Subcutaneous preadipocyte (primary cell): ENCODE measurements at places on chromosomes 3 and 15. TPM values are rescaled to one million over a fixed set of nuclear protein-coding genes. Genes with fewer than 3 reads are reported as not detected.

Gene OXTR
- total RNA-seq, result 0.73 and 0.98 TPM in 2 replicates

Gene HDC
- total RNA-seq, result not detected in 2 replicates

Gene MEGF11
- not detected in 2 replicates for total RNA-seq

Gene RCCD1
- 13.6 and 16.6 TPM in 2 replicates for total RNA-seq

Gene FBLN2
- 43.0 and 119 TPM in 2 replicates for total RNA-seq

Gene CISH
- 0.78 and 1.1 TPM in 2 replicates for total RNA-seq

Gene SUSD5
- 1.1 and 2.9 TPM in 2 replicates for total RNA-seq

Gene MGLL
- total RNA-seq, result 33.1 and 61.0 TPM in 2 replicates

Gene SV2B
- not detected in 2 replicates for total RNA-seq

Gene BCHE
- total RNA-seq, result 1.1 and 4.1 TPM in 2 replicates

Gene CFAP44
- total RNA-seq, result 2.2 and 3.3 TPM in 2 replicates

Gene GOLGA6A
- total RNA-seq, result not detected in 2 replicates

Gene SUCNR1
- total RNA-seq, result not detected in 2 replicates

Gene GNAT1
- total RNA-seq, result not detected in 2 replicates

Gene OR4F6
- total RNA-seq, result not detected in 2 replicates

Gene CASR
- under 0.01 TPM in 1 of 2 replicates, not detected in the other for total RNA-seq

Gene GOLGA8Q
- 0.20 and 1.1 TPM in 2 replicates for total RNA-seq

Gene TRAIP
- total RNA-seq, result 4.8 and 6.5 TPM in 2 replicates

Gene CCR8
- not detected in 2 replicates for total RNA-seq

Gene IMPG2
- total RNA-seq, result under 0.01 and 0.20 TPM in 2 replicates

Gene SGO1
- 7.0 and 12.5 TPM in 2 replicates for total RNA-seq

Gene ZIC4
- 2.0 TPM in 1 of 2 replicates, not detected in the other for total RNA-seq

Gene TMCC1
- 13.6 and 14.1 TPM in 2 replicates for total RNA-seq

Gene OCA2
- total RNA-seq, result under 0.01 TPM in 1 of 2 replicates, not detected in the other

Gene NTRK3
- total RNA-seq, result not detected in 2 replicates

Gene CNTN3
- total RNA-seq, result 0.78 and 2.2 TPM in 2 replicates

Gene FBXL22
- total RNA-seq, result 0.20 and 2.6 TPM in 2 replicates

Gene ZNF385D
- 5.1 and 6.1 TPM in 2 replicates for total RNA-seq

Gene CPLX3
- not detected in 2 replicates for total RNA-seq

Gene KBTBD13
- total RNA-seq, result not detected in 2 replicates

Gene NEIL1
- 2.0 and 2.9 TPM in 2 replicates for total RNA-seq

Gene PCYT1A
- total RNA-seq, result 73.5 and 77.2 TPM in 2 replicates

Gene GALNT15
- total RNA-seq, result 83.7 and 158 TPM in 2 replicates

Gene BDH1
- 6.6 and 9.8 TPM in 2 replicates for total RNA-seq

Gene LOXL1
- 84.8 and 93.0 TPM in 2 replicates for total RNA-seq

Gene DUOX2
- not detected in 2 replicates for total RNA-seq

Gene AMIGO3
- total RNA-seq, result 0.37 and 1.2 TPM in 2 replicates

Gene STAC
- total RNA-seq, result 0.37 and 4.1 TPM in 2 replicates

Gene GOLGA8G
- total RNA-seq, result not detected in 2 replicates

Gene RTP3
- total RNA-seq, result not detected in 2 replicates

Gene POLQ
- 4.4 and 12.7 TPM in 2 replicates for total RNA-seq

Gene TRPC1
- 27.2 and 33.1 TPM in 2 replicates for total RNA-seq

Gene KCNMB3
- 1.8 TPM in 2 replicates for total RNA-seq

Gene FMN1
- total RNA-seq, result under 0.01 and 0.59 TPM in 2 replicates

Gene NANOGP8
- total RNA-seq, result 0.39 and 0.73 TPM in 2 replicates

Gene DPPA2
- total RNA-seq, result not detected in 2 replicates

Gene CFAP92
- under 0.01 and 0.37 TPM in 2 replicates for total RNA-seq

Gene PLD1
- total RNA-seq, result 7.7 and 10.6 TPM in 2 replicates

Gene NRROS
- total RNA-seq, result 3.3 and 4.9 TPM in 2 replicates

Gene KBTBD8
- 0.73 and 3.1 TPM in 2 replicates for total RNA-seq

Gene DISP2
- under 0.01 and 0.20 TPM in 2 replicates for total RNA-seq

Gene KBTBD12
- not detected in 2 replicates for total RNA-seq

Gene LNP1
- total RNA-seq, result 4.3 and 4.4 TPM in 2 replicates

Gene UCN2
- 0.20 TPM in 1 of 2 replicates, not detected in the other for total RNA-seq

Gene ACTRT3
- total RNA-seq, result 2.2 and 3.5 TPM in 2 replicates

Gene PTH1R
- 0.39 and 1.1 TPM in 2 replicates for total RNA-seq

Gene AGBL1
- total RNA-seq, result not detected in 2 replicates

Gene GABRG3
- not detected in 2 replicates for total RNA-seq
